ENCODE measurements at places on chromosomes 11 and 22.
A peak's percentile ranks its signal among the peaks of the same experiment; 100 is the strongest.

- DNase-seq, result no peak
Observed at GRCh38 chr22:39654131-39654926, 83.8 kb downstream of the CACNA1I start.

DNA sequence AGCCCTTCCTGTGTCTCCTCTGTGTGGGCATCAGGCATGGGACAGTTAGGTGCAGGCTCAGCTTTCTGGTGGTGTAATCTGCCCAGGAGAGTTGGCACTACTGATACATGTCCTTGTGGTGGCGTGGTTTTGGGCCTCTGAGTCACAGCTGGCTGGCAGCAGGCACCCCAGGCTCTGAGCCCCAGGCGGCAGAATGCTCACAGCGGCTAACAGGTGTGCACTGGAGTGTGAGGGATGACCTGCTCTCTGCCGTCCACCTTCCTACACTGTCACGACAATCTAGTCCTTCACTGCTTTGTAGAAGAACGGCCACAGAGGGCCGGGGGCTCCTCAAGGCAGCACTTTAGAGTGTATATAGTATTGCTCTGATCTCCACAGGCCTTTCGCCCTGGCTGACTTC is 100.3 kb upstream of the PITPNB start:
- no peak for DNase-seq

DNA sequence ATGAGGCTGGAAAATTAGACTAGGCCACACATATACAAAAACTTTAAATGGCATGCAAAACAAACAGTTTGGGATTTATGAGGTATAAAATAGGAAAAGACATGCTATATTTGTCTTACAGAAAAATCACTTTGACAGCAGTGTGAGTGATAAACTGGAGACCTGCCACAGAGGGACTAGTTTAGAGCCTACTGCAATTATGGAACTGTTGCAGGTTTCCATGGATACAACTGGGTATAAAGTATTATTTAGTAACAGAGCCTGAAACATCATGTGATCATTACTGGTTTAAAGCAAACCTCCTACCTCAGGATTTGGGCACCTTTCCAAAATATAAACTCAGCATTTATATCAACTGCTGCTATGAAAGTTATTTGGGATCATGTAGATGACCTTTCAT is 1032.5 kb downstream of the DLG2 start:
- no peak for DNase-seq

DNA sequence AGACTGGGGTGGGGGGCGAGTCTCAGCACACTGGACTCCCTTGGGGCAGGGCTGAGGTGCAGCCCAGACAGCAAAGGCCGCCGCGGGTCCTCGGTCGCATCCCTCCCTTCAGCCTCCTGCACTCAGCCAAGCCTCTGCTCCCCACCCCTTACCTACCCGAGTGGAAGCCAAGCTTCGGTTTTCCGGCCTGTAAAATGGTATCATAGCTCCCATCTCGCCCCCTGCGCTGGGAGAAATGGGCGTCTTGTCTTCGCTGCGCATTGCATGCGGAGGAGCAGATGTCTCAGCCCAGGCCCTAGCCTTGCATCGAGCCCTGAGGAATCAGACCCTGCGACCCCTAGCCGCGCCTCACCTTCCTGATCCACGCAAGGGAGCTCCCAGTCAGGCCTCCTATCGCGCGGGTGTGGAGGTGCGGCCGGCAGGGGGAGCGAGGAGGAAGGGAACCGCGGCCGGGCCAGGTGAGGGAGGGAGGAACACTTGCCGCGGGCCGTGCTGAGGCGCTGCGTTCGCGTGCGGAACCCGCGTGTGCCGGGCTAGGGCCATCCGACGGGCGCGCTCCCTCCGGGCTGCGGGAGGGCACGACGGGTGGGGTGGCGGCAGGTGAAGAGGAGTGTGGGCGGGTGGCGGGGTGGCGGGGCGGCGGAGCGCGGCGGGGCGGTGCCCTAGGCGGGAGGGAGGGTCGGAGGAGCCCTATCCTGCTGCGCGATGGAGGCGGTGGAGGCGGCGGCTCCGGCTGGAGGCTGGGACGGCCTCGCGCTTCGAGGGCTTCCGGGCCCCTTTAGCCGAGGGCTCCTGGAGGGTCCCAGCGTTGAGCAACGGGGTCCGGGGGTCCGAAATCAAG is 4.1 kb upstream of the TBX1 start:
- peak; percentile 67 for DNase-seq

DNA sequence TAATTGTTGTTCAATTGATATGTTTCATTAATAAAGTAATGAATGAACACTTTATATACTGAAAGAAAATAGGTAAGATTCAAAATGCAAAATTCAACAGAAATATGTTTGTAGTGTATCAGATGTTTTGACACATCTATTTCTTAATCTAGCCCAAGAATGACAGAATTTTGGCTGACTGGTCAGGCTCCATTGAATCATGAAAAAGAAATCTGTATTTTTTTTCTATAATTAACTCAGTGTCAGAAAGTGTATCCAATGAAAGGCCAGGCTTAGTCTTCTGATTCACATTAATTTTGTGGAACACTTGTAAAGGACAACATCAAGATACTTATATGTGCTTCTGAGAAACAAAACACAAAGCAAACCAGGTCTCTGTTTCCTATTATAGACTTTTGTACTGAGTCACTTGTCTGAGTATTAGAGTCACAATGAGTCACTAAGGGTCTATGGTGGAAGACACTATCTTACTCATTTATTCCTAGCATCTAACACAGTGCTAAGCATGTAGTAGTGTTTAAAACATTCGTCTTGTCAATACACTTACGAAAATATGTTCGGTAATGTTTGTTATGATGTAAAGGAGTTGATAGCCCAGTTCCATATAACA is 297.7 kb upstream of the CCDC90B start:
- no peak for DNase-seq

GRCh38 chr11:66680966-66681645 is 3.4 kb upstream of the RBM4B start:
- DNase-seq, result no peak

GRCh38 chr11:126595560-126595959 is 240.1 kb downstream of the ST3GAL4 start:
- no peak for DNase-seq

GRCh38 chr22:39983346-39983745 is 11.4 kb upstream of the FAM83F start:
- DNase-seq, result no peak

DNA sequence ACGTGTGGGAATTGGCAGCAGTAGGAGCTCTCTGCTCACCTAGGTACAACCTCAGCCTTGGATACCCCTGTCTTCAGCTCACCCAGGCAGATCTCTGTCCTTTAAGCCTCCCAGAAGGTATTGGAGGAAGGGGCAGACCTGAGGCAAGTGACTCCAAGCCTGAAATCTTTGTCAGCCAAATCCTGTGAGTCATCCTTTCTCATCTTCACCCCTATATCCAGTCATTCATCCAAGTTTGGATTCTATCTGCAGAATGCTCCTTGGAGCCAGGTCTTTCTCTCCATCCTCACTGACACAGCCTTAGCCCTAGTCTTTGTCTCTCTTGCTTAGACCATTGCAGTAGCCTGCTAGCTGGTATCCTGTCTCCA is 10.4 kb upstream of the THY1 start:
- DNase-seq, result no peak

DNA sequence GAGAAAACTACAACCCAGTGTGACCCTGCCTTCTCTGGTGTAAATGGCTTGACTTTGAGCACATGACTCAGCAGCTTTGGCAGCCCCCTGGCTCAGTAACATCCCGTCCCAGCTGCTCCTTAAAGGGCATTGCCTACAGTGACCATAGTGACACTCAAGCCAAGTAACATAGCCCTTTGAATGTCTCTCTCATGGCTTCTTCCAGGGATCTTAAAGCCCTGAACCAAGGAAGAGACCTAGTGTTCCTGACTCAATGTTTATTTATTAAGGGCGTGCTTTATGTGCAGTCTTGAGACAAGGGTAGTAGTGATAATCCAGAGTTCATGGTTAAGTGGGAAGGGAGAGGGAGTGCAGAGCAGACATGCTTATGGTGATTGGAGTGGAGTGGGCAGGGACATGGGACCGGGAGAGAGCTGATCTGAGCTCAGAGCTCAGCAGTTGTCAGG is 125.7 kb downstream of the PARVA start:
- no peak for DNase-seq

- no peak for DNase-seq
Observed at GRCh38 chr11:38481391-38481790, 1883.4 kb upstream of the RAG2 start.

DNA sequence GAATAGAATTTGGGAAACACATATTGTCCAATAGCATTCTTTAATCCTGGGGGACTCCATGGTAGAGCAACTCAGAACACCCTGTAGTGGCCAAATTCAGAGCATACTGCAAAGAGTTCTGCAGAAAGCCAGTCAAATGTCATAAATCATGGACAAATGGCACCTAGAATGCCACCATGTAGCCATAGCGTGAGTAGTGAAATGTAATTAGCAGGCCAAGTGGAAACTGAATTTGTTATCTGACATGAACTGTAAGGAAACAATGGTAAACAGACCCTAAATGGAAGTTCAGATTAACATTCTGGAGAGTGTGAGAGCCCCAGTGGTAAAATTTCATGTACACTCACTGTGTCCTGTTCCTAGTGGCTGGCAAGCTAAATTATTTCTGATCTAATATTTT is 7.0 kb upstream of the PRSS23 start:
- no peak for DNase-seq

- DNase-seq, result no peak
Observed at GRCh38 chr11:2810411-2811205, 75.0 kb downstream of the CDKN1C start.

DNA sequence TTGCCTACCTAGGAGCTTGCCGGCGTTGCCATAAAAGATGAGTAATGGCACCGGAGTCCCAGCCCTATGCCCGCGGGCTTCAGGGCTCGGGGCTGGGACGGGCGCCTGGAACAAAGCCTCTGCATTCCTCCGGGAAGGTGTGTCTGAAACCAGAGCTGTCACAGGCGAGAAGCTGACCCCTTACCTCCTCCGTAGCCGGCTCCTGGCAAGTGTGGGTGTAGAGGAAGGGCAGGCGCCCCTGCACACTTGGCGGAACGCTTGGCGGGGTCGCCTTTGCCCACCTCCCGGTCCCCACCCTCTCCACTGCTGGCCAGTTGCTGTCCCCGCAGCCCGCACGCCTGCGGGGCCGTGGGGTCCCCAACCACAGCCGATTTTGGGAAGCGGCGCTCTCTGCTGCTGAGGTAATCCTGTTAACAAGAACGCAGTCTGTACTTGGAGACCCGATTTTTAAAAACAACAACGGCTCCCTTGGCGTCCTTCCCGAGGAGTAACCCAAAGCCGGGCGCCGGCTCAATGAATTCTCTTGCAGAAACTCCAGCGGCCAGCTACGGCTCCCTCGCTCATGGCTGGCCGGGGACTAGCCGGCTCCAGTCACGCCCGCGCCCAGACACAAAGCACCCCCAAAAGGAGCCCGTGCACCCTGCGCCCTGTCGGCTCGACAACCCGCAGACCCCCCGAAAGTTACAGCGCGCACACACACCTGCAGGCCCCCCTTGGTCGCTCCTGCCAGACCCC is 89.2 kb downstream of the PLEKHA7 start:
- DNase-seq, result no peak

- DNase-seq, result no peak
Observed at GRCh38 chr22:17549655-17550054, 13.6 kb upstream of the SLC25A18 start.

DNA sequence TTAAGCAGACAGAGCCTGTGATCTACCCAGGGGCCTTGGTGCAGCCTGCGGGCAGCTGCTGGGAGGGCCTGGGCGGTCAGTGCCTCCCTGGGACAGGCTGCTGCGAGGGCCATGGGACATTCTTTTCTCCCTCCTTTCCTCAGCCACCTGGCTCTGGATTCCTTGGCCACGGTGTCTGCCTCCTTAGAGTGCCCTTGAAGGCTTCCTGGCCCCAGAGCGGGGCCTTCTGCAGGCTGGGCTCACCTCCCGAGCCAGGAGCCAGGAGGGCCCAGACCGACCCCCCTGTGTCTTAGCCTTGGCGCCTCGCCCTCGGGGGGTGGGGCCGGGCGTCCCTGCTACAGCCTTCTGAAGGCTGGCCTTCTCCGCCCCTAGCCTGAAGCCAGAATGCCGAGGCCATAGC is 231.2 kb downstream of the TBC1D22A start:
- no peak for DNase-seq

DNA sequence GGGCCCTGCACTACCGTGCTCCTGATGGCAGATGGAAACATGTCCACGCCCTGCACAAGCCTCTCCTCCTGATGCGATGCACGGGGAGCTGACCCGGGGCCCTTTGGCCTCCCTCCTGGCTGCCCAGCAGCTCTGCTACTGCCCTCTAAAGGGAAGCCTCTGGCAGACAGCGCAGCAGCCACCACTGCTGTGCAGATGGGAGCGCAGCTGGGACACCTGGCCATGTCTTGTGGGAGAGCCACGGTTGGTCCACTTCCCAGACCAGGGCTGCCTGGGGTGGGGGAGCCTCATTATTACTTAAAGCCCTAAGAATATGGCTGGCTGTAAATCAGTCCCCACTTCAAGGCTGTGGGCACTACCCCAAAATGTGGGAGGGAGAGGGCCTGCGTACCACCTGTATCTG is 38.3 kb downstream of the TBX1 start:
- no peak for DNase-seq

DNA sequence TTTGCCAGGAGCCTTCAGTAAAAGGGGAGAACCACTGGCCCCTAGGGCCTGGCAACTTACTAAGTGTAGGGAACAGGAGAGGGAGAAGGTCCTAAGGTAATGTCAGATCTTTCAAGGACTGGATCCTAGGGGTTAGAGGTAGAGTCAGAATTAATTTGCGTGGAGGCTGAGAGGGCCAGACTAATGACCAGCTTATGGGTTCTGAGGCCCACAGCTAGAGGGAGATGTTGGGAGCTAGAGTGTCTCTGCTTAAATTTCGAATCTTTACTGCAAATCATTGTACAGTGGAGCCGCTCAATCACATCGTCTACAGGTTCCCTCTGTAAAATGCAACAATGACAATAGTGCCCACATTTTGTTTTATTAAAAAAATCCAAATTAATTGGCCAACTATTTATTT is 31.4 kb downstream of the CLMP start:
- no peak for DNase-seq

- DNase-seq, result no peak
Observed at GRCh38 chr11:47731475-47731874, 16.3 kb upstream of the AGBL2 start.

DNA sequence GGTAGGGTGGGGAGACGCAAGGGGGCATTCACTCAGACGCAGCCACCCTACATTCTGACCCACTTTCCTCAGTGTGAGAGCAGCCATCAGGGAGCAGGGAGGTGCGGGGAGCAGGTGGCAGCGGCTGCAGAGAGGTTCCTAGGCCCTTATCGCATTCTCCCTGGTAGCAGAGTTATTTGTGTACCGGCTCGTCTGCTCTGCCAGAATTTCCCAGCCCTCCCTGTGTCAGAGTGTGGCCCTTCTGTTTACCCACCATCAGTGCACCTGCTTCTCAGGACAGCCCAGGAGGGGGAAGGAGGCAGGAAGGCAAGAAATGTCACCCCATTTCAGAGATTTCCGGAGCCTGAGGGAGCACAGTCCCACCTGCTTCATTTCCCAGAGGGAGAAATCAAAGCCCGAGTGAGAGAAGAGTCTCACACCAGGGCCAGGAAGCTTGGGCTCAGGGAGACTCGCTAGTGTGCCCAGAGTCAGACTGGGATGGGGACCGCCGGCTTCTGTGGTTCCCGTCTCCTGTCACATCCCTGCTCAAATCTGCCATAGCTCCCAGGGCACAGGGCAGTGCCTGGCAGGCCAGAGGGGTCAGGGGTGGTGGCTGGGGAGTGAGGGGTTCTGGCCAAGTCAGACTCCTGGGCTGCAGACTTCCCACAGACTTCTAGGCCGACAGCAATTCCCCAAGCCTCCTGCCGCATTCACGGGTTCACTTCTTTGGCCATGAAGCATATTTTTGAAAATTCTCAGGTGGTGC is 49.7 kb downstream of the ARRB1 start:
- DNase-seq, result no peak
